Panc1 (cell line): ENCODE measurements at places on chromosomes 4 and X.

DNA sequence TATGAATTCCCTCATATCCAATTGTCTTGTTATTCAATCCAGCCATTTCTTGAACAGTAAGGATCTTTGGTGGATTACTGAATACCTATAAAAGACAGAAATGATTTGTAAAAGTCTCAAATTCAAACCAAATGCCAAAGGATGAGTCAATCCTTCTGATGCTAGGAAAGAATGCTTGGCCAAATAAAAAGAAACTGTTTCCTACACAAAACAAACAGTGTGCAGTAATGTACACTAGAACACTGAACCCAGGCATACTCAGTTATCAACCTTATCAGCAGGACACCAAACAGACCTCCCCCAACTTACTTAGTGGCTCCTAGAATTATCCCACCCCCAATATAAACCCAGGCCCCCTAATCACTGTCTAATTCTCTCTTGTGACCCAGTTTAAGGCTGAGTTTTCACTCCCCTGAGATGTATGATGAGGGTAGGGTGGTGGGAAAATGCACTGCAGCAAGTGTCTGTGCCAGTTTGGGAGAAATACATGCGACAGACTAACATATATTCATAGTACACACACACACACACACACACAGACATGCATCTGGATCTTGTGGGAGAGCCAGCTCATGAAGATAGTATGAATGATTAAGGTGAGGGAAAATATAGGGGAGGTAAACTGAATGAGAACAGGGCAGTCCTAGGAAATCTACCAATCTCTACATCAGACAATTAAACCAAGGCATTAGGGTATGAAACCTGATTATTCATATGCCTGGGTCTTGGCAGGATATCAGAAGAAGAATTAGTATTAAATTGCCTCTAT, 35.0 kb downstream of the CLDN2 start:
- no peak for DNase-seq

GRCh38 chrX:41781500-41781899, 57.5 kb downstream of the GPR82 start:
- DNase-seq: peak; percentile 35

DNA sequence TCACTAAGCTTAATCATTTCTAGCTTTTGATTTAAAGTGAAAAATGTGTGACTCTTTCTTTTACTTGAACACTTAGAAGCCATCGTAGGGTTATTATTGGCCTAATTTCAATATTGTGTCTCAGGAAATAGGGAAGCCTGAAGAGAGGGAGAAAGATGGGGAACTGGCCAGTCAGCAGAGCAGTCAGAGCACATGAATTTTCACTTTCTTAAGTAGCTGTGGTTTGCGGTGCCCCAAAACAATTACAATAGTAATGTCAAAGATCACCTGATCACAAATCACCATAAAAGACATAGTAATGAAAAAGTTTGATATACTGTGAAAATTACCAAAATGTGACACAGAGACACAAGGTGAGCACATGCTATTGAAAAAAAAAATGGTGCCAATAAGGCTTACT, 45.5 kb downstream of the CENPC start:
- DNase-seq: no peak

DNA sequence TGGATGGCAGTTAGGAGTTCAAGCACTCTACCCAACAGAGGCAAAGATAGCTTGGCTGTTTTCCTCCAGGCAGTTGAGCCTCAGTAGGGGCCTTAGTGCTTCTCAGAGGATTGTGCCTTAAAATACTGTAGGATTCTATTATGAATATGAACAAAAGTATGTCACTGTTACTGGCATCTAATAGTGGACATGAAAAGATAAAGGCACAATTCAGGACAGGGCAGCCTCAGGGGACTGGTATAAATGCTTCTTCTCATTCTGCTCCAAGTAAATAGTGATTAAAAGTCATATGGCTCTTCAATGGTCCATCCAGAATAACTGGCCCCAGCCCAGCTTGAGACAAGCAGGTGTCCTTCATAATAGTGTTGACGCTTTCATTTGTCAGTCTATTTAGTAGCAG, 17.7 kb downstream of the COL4A6 start:
- no peak for DNase-seq

GRCh38 chr4:114318309-114318708, 280.3 kb upstream of the UGT8 start:
- DNase-seq: no peak

- DNase-seq: no peak
Measured at GRCh38 chr4:184934961-184935360, 83.3 kb upstream of the HELT start.

DNA sequence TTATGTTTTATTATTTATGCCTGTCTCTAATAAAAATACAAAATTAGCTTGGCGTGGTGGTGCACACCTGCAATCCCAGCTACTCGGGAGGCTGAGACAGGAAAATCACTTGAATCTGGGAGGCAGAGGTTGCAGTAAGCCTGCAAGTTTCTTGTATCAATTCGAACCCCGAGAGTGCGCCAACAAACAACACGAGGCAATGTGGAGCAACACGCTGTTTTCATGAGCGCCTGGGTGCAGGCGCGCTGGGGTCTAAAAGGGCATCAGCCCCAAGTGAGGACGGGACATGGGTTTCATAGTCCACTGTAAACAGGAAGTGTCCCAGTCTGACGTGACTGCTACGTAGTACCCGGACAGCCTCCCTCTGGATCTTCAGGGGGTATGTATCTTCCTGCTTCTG, 1634.6 kb upstream of the AGA start:
- DNase-seq: no peak

- no peak for DNase-seq
Measured at GRCh38 chrX:103571121-103571520, 14.2 kb upstream of the TCEAL4 start.

DNA sequence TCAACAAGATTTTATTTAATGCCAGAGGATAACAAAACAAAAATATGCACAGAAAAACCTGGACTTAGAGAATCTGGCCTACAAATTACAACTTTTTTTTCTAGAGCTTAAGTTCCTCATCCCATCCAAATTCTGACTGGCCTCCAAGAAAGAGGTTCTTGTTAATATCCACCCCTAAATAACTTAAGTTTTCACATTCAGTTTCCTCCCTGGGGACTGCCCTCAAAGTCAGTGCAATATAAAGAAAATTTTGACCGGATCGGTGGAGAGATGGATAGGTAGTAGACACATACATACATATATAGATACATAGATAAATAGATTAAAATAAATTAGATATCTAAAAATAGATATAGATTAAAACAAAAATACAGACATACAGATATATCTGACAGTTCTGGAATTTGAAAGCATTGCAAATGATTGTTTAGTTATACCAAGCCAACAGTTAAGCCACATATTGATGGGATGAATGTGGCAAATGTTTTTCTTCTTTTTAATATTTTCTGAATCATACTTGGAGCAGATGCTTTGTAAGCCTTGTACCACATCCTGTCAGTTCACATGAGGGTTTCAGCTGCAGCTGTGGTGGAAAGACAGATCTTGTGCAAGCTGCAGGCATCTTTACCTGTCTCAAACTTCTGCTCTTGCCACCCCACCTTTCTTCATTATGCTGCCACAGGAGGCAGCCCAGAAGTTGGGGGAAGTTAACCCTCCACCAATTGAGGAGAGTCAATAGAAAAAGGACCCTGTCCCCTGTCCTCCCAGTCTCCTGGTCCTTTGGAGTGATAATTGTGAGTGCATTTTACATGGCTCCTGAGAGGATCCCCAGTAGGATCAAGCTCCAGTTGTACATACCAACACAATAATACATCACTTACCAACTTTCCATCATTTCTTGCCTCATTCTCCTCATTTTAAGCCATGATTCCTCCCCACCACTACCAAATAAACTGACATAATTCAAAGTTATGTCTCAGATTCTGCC, 58.5 kb upstream of the PRDM8 start:
- DNase-seq: no peak

- DNase-seq: no peak
Measured at GRCh38 chr4:89586864-89587263, 250.1 kb downstream of the SNCA start.

DNA sequence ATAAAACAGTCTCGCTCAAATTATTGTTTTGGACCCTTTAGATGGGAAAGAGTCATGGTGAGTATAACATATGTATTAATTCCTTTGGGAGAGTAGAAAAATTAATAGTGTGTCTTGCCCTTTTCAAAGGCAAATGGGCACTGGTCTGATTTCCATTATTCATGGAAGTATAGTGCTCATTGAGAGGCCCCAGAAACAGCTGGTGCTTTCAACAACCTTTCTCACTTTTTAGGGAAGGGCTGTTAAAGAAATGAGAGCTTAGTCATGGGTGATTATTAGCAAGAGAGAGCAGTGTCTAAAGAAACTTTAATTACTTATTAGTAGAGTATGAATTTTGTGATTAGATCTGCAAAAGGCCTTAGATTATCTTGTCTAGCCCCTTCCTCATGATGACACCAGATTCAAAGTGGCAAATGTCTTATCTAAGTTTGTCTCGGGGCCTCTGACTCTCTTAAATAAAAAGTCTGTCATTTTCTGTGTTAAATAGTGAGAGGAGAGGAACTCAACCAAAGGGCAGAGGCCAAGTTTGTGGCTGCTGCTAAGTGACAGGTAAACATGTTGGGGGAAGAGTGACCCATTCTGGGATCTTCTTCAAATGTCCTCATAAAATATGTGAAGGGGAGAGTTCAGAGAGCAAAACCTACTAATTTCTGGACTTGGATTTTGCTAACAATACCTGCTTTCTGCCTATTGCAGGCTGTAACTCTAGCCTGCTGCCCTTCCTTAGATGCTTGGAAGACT, 110.6 kb downstream of the REPS2 start:
- DNase-seq: no peak

- DNase-seq: no peak
Measured at GRCh38 chrX:155893521-155893920, 12.4 kb downstream of the VAMP7 start.

- DNase-seq: no peak
Measured at GRCh38 chrX:17403189-17403691, 28.2 kb downstream of the NHS start.

DNA sequence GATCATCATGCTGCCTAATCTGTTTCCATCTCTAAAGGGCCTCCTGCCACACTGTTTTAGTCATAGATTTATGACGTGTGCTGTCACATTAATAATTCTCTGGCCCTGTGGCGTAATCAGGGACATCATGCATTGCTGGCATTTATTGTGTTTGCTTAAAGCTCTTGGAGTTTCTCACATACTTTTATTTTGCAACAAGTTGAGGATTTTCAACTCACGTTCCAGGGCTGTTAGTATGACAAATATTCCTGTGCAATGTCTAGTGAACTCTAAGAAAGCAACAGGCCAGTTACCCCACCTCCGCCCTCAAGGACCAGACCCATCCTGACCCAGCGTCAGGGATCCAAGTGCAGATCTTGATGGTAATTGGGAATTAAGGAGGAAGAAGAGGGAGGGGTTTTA, 7.8 kb upstream of the PIGA start:
- no peak for DNase-seq

DNA sequence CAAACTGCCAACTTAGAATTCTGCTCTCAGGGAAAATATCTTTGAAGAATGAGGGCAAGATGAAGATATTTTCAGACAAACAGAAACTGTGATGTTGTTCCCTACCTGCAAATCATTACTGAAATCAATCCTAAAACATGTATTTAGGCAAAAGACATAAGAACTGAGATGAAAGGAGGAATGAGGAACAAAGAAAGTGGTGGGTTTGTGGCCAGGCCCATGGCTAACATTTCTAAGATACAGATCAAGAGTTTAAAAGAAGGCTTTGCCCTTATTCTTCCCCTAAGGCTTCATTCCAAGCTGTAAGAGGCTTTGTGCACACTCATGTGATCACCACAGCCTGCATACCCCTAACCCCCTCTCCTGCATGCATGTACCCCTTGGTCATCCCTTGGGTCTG, 46.5 kb downstream of the ADGRG2 start:
- DNase-seq: no peak

- no peak for DNase-seq
Measured at GRCh38 chrX:21700275-21700674, 42.1 kb upstream of the KLHL34 start.

GRCh38 chrX:133994576-133994975, 9.2 kb upstream of the GPC3 start:
- DNase-seq: no peak

GRCh38 chrX:127558811-127559210, 493.4 kb downstream of the ACTRT1 start:
- DNase-seq: no peak

- DNase-seq: no peak
Measured at GRCh38 chr4:124593494-124593893, 119.0 kb downstream of the ANKRD50 start.

GRCh38 chrX:24860140-24860539, 155.6 kb downstream of the ARX start:
- no peak for DNase-seq

DNA sequence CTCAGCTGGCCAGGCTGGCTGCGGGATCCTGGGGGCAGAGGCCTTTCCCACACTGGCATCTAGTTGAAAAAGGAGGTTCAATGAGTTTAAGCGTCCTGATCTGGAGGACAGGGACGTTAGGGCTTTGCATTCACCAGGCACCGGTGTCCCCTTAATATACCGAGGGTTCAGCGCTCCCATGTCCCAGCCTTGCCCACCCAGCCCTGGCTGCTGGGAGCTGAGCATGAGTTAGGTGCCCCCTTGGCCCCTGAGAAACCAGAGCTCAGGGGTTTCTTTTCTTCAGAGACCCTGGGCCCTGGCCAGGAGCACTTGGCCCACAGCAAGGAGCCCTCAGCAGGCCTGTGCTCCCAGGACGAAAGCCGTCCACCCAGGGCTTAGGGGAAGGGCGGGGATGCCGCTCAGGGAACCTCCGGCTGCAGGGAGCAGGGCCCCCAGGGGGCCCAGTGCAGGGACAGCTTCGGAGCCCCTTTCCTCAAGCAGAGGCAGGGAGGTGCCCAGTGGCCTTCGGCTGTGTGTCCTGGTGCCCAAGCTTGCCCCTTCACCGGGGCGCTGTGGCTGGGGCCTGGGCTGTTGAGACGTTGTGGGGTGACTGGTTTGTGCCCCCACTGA, 20.9 kb upstream of the DUSP9 start:
- no peak for DNase-seq

GRCh38 chr4:156732634-156733033, 239.0 kb downstream of the PDGFC start:
- no peak for DNase-seq

GRCh38 chrX:150567645-150568319, 639 bp upstream of the MTM1 start:
- no peak for DNase-seq

- no peak for DNase-seq
Measured at GRCh38 chr4:52657618-52658501, 1.2 kb downstream of the USP46 start.

- DNase-seq: peak; percentile 4
Measured at GRCh38 chr4:16253127-16253960, 27.1 kb upstream of the TAPT1 start.

DNA sequence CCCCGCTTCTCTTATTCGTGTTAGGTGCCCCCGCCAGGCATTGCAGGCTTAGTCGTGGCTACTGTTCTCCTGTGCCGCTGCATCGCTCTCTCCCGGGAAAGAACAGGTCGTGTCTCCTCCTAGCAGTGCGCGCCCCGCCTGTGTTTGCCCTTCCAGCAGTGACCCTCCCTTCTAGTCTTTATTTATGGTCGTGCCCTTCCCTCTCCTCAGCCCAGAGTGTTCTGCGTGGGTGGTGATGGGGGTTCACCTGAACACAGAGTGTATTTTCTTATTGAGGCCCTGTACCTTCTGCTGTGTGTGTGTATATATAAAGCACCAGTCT, 15.2 kb downstream of the USP11 start:
- DNase-seq: no peak

- DNase-seq: no peak
Measured at GRCh38 chrX:3549411-3549911, 164.0 kb downstream of the PRKX start.

- no peak for DNase-seq
Measured at GRCh38 chr4:172950990-172951389, 217.6 kb upstream of the GALNT7 start.

- no peak for DNase-seq
Measured at GRCh38 chr4:121898150-121898549, 27.9 kb upstream of the BBS7 start.

- DNase-seq: no peak
Measured at GRCh38 chrX:155923200-155923599, 42.1 kb downstream of the VAMP7 start.
